ENCODE measurements at places on chromosomes 11 and 22.

DNA sequence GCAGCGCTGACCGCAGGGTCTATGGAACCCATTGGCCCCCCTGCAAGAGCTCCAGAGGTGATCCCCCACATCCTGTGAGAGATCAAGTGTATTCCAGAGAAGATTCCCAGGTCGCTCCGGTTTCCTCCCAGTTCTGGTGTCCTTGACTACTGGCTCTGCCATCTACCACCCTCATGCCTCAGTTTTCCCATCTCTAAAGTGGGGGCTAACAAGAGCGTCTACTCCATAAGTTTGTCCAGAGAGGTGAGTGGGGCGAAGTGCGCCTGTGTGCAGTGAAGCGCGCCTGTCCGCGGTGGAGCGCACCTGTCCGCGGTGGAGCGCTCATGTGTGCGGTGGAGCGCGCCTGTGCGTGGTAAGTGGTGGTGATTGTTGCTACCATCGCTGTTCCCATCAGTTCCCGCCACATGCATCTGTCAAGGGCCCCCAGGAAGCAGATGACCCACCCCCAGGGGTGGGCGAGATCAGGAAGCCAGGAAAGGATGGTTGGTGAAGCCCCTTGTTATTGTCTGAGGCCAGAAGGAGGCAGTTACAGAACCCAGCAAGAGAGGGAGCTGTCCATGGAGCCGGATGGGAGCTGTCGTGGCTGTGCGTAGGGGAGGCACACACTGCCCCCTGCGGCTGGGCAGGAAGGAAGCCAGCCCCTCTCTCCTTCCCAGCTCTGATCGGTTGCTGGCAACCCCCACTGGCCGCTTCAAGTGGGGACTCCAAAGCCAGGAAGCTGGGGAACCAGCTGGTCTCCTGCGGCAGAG lies 73.2 kb upstream of the FGF3 start:
- DNase-seq, result no peak

GRCh38 chr11:19605520-19606371 lies 106.9 kb upstream of the NAV2 start:
- no peak for DNase-seq

- no peak for DNase-seq
Observed at GRCh38 chr11:66842501-66842895, 743 bp upstream of the RCE1 start.

DNA sequence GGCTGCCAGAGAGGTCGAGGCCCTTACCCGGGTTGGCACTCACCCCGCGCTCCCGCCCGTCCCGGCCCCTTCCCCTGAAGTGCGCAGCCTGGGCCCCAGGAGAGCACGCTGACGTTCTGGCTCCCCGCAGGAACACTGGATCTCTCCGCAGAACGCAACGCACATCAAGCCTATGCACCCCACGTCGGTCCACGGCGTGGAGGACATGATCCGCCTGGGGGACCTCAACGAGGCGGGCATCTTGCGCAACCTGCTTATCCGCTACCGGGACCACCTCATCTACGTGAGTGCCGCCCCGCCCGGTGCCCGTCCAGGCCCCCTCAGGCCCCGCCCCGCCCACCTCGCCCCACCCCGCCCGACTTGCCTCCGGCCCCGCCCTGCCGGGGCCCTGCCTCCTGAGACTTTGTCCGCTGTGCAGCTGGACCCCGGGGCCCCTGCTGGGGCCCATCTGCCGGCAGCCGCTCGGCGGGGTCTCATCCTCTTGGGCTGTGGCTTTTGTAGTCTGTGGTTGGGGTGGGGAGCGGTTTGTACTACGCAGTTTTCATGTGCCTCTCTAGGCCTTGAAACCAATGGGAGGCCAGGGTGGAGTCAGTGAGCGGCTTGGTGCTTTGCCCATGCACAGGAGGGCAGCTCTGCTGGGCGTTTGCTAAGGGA lies 19.7 kb downstream of the MYO7A start:
- peak; percentile 28 for DNase-seq

- DNase-seq, result no peak
Observed at GRCh38 chr11:94558468-94558867, 8.7 kb upstream of the PIWIL4 start.

Measured in activated CD4-positive, alpha-beta T cell treated with anti-CD3 and anti-CD28 coated beads, Interleukin-2, amount 50 U/mL, for 16 hours (primary cell).